ENCODE measurements at places on chromosomes 16 and 17.
A peak's percentile ranks its signal among the peaks of the same experiment; 100 is the strongest.

DNA sequence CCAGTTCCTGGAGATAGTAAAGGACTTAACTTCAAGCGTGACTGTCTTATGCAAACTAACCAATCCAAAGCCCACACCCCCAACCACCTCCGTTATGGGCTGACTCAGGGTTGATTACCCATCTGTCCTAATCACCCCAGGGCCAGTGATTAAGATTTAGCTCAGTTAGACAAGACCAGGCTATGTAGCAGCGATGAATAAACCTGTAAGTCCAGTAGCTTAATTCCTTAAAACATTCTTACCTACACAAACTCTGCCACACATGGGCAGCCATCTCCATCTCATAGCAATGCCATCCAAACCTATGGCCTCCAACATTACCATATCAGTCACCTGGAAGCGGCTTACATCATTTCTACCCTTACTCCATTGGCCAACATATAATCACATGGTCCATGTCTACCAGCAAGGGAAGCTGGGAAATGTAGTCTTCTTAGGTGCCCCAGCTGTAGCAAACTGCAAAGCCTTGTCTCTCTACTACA is 266.7 kb downstream of the SHISA9 start:
- DNase-seq = no peak

DNA sequence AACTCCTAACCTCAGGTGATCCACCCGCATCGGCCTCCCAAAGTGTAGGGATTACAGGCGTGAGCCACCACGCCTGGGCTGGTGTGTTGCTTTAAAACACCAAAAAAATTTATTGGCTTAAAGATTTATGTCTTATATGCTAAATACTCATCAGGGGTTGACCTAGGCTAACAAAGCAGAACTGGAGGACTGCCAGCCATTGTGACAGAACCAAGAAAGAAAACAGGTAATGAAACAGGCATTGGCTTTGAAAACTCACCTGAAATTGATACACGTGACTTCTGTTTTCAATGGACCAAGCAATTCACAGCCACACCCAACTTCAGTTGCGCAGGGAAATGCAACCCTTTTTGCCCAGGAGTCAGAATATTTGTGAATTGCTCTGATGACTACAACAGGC is 4.9 kb upstream of the PHAF1 start:
- no peak for DNase-seq

DNA sequence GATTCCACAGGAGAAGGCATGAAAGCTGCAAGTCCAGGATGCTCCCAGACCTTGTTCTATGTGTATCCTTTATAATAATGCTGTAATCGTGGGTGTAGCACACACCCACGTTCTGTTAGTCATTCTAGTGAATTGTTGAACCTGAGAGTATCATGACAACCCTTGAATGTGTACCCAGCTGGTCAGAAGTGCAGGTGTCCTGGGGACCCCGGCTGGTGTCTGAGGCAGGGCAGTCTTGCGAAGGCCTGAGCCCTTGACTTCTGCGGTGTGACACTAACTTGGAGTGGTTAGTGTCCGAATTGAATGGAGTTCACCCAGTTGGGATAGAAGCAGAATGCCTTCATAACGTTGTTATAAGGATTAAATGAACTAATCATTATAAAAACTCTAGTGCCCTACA is 218.0 kb upstream of the TNRC6C start:
- no peak for DNase-seq

- DNase-seq = peak; percentile 65
These were observed 24.4 kb upstream of the GPT2 start for GRCh38 chr16:46859719-46860152.

GRCh38 chr17:14321476-14321949 is 20.6 kb downstream of the HS3ST3B1 start:
- peak; percentile 22 for DNase-seq

GRCh38 chr17:22503322-22503899 is 811.1 kb downstream of the KCNJ18 start:
- DNase-seq = no peak

GRCh38 chr17:78793415-78793814 is 11.3 kb upstream of the CYTH1 start:
- no peak for DNase-seq

DNA sequence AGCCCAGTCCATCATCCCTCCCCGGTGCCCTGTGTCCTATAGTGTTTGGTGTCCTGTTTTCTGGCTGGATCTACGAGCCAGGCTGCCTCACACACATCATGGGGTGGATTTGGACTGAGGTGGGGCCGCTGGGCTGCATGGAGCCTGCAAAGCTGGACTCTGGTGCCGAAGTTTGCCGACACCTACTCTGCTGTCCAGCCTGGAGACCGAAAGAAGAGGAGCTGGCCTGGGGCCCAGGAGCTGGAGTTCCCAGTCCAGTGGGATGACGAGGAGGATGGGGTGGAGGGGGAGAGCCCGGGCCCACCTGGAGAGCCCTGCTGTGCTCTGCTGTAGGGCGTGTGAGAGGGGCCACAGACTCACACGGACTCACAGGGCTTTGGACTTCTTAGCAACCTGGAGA is 40.3 kb upstream of the ENPP7 start:
- no peak for DNase-seq

GRCh38 chr16:17921357-17921978 is 415.1 kb downstream of the NPIPA8 start:
- DNase-seq = peak; percentile 18

- no peak for DNase-seq
These were observed 14.8 kb upstream of the GFOD2 start for GRCh38 chr16:67733734-67734470.

DNA sequence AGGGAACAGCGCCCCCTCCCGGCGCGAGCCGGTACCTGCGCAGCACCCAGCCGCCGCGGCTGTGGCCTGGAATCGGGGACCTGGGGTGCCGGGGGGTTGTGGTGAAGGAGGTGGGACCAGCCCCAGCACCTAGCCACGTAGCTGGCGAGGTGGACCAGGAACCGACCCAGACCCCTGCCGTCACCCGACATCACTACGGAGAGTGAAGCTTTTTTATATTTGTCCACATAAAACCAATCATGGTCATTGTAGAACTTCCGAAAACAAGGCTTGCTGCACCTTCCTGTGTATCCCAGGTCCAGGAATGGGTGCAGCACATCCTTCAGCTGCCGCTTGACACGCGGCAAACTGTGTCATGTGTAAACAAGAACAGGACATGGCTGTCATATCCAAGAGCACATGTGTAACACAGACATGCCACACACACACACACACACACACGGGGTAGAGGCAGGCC is 1.3 kb downstream of the HBQ1 start:
- DNase-seq = no peak

DNA sequence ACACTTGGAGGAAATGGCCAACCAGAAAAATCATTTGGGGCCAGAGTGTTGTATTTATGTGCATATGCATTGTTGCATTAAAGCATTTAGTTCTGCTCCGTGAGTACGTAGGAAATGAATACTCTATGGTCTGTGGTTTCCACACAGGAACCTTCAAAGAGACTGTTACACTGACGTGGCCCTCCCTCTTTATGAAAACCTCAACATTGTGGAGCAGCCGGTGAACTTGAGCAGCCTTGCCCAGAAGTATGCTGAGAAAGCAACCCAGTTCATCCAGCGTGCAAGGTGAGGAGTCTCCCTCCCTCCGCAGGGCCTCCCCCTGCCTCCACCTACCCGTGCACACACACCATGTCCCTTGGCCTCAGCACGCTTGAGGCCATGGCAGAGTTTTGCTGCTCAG is 65.2 kb downstream of the ARSG start:
- DNase-seq = peak; percentile 82

- DNase-seq = no peak
These were observed 39.3 kb upstream of the BRD7 start for GRCh38 chr16:50408001-50408561.

GRCh38 chr16:81578076-81578475 is 133.5 kb downstream of the CMIP start:
- DNase-seq = no peak

- DNase-seq = no peak
These were observed 23.4 kb upstream of the LGALS9 start for GRCh38 chr17:27607521-27608091.

DNA sequence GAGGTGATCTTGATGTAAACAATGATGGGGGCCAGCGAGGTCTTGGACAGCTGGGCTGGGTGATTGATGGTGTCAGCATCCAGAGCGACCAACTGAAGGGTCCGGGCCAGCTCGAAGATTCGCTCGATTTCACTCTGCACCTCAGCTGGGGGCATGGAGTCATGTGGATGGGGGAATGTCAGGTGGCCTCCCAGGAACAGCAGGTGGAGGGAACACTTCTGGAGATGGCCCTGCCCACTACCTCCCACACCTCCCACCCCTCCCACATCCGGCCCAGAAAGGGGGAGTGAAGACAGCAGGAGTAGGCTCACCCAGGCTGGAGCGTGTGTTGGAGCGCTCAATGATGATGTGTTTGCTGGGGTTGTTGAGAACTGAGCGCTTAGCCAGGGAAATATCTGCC is 13.7 kb downstream of the CACNB1 start:
- DNase-seq = no peak

- DNase-seq = no peak
These were observed 15.6 kb downstream of the TMEM100 start for GRCh38 chr17:55706808-55707773.

DNA sequence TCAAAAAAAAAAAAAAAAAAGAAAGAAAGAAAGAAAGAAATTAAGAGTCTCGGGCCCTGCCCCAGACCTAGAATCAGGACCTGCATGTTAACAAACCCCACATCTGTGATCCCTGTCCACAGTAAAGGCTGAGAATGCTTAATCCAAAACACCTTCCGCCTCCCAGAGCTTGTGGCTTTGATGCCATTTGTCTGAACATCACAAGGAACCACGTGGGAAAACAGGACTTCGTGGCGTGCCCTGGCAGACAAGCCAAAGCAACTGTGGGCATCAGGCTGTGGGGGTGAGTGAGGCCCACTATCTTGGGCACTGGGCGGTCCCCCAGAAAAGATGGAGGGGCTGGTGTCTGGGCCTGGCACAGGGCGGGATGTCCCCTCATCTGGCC is 173.4 kb upstream of the CIBAR2 start:
- DNase-seq = no peak

GRCh38 chr17:30557916-30558685 is 80.9 kb downstream of the GOSR1 start:
- DNase-seq = peak; percentile 25

DNA sequence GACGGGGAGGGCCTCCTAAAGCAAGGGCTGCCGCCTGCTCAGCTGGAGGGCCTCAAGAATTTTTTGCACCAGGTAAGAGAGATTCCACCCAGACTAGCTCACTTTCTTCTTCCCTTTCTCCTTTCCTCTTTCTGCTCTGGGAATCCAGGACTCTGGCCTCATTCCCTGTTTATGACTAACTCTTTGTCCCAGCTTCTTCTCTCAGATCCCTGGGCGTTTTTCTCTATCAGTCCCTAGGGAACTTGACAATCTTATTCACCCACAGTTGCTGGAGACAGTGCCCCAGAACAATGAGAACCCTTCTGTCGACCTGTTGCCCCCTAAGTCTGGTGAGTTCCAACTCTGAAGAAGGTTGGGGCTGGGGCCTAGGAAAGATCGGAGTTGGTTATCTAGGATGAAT is 15.6 kb downstream of the CNTROB start:
- no peak for DNase-seq

GRCh38 chr16:71637398-71637797 is 11.4 kb downstream of the MARVELD3 start:
- DNase-seq = no peak

DNA sequence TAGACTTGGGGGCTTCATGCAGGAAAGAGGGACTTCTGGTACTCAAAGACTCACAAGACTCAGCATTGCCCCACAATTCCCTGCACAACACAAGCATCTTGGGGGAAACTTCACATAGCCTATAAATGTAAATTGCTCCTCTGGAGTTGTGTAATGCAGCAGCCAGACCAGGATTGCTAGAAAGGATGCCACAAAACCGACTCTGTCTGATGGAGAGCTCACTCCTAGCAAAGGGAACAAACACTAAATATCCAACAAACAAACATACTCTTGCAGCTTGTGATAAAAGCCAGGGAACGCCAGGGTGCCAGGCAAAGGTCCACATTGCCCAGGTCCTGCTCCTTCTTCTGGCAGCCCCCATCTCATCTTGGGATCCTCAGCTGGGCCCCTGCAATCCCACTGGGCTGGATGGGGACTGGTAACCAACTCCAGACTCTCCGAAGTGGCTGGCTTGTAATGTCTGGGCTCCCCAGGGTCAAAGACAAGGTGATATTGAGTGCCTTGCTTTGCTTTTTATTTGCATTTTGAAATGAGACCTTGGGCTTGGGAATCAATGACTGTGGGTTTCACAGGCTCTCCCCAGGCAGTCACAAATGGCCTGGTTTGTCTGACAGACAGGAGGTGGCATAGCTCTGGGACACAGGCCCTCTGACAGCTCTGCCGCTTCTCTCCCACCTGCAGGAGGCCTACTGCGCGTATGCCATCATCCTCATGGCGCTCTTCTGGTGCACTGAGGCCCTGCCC is 15.3 kb downstream of the SLC13A2 start:
- no peak for DNase-seq

GRCh38 chr17:44074911-44075285 is 4.4 kb downstream of the G6PC3 start:
- DNase-seq = no peak

- DNase-seq = no peak
These were observed 62.7 kb downstream of the KLHDC4 start for GRCh38 chr16:87703071-87703470.

DNA sequence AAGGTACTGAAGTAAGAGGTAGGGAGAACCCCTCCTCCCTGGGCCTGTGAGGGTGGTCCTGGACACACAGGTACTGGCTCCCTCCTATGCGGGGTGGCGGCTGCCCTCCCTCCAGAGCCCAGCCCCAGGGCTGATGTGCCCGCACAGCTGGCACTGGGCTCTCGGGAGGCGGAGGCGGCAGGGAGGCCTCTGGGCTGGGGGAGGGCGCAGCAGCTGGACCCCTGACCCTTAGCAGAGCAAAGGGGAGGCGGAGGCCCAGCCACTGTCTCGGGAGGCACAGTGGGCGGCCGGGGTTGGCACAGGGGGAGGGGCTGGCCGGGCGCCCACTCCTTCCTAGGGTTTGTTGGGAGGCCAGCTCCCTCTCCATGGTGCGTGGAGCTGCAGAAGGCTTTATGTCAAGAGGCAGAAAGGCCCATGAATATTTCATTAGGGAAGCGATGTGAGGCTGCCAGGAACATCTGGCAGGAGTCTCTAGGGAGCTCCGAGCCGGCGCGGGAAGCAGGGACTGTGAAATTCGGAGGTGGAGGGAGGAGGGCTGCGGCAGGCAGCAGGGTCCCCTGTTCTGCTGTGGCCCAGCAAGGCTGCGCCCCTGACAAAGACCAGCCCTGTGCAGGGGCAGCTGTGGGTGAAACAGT is 44.1 kb upstream of the ACSF3 start:
- no peak for DNase-seq

DNA sequence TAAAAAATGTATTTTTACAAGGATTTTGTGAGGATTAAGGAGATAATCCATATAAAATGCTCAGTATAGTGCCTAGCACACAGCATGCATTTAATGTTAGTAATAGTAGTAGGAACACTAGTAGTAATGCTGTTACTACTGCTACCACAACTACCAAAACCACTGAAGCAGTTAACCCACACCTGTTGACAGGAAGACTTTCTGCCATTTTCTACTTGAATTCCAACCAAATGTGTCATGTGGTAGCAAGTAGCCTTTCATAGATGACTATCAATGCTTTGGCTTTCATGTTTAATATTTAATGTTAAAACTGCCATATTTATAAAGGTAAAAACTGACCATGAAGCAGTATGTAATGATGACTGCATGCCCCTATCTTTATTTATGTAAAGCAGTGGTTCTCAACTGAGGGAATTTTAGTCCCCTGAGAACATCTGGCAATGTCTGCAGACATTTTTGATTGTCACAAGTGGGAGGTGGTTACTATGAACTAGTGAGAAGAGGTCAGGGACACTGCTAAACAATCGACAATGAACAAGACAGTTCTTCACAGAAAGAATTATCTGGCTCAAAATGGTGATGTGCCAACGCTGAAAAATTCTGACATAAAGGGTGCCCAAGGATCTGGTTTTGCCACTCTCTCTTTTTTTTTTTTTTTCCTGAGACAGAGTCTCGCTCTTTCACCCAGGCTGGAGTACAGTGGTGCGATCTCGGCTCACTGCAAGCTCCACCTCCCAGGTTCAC is 89.4 kb downstream of the ITFG1 start:
- no peak for DNase-seq
